ENCODE measurements at places on chromosomes 16 and 17. TPM values are rescaled to one million over a fixed set of nuclear protein-coding genes. Genes with fewer than 3 reads are reported as not detected.

GRCh38 chr17:65547253-65547670 lies 14.2 kb downstream of the AXIN2 start:
- DNase-seq, result no peak

- no peak for DNase-seq
Measured at GRCh38 chr17:1073241-1073962, 76.5 kb downstream of the TIMM22 start.

DNA sequence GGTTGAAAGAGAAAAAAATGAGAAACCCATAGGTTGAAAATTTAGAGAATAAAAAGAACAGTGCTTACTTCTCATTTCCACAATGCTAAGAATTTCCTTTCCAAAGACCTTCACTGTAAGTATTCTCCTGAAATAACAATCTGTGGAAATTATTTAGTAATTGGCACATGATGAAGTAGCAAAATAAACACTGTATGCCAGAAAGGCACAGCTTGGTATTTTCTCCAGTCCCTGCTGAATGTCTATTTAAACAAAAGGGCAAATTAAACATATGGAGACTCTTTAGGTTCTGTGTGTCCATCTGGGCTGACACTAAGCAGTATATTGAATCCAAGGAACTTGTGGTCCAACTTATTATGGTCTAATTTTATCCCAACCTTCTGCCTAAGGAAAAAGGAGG lies 46.1 kb downstream of the CHCT1 start:
- peak; percentile 50 for DNase-seq

DNA sequence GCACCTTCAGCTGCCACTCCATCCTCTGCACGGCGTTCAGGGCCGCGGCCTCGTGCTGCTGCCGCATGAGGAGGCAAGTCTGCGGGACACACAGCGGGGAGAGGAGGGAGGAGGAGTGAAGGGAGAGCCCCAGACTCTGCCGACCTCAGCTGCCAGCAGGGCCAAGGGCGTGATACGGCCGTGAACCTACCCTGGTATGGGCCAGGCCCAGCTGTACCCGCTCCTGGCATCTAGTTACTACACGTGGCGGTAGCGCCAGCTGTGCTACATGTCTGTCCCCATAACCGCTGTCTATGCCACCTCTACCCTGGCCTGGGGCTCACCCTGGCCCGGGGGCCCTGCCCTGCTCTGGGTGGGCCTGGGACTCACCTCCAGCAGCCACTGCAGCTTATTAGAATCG lies 51.1 kb downstream of the ZNF778 start:
- DNase-seq, result no peak

GRCh38 chr16:50878966-50879615 lies 137.2 kb downstream of the CYLD start:
- no peak for DNase-seq

DNA sequence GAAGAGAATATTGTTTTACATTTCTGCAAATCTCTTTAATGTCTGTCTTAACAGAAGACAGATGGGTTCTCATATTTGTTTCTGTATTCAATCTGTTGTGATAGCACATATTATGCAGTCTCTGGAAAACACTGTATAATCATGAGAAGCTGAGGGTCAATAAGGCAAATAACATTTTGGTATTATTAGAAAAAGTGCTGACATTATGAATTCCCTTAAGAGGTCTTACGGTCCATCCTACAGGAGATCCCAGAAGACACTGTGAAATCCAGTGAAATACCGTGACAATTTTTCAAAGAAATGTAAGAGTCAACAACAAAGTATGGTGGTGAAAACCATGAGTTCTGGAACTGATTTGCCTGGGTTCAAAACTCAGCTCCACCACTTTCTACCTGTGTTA lies 42.3 kb downstream of the ABCA5 start:
- DNase-seq, result no peak

GRCh38 chr17:4436846-4437245 lies 3.1 kb downstream of the SPNS3 start:
- no peak for DNase-seq

GRCh38 chr16:4315186-4316107 lies at the start of gene GLIS2:
TSS of gene GLIS2 (plus strand) at chr16:4316067. CDS start at chr16:4332281, 16,214 bp downstream.
- DNase-seq, result no peak

- no peak for DNase-seq
Measured at GRCh38 chr16:51151961-51152663, 1.0 kb upstream of the SALL1 start.

DNA sequence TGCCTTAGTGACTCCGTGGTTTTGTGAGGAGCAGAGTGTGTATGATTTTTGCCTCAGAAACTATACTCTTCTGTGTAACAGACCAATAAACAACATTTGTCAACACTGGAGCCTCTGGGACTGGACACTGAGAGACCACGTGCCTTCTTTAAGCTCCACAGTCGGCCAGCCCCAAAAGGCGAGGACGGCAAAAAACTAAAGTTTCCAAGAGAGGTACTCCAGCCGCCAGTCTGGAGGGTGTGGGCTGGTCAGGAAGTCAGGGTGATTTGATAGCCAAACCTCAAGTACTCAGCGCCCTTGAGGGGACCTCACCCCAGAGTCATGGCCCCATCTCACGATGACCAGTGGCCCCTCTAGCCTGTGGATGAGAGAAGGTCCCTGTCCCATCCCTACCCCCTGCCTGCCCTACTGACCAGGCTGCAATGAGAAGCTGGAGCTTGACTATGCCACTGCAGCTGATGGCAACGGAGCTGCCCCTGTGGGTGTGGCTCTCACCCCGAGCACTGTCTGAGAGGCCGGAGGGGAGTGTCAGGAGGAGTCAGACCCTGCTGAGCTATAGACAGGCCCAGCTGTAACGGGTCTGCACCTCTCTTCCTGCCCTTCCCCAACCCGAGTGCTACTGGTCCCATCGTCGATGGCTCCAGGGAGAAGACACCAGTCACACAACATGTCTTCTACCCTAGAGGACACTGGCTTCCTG lies 19.8 kb downstream of the MNT start:
- DNase-seq, result no peak

GRCh38 chr16:63287401-63287800 lies 1251.2 kb upstream of the CDH8 start:
- DNase-seq, result no peak

The KRT36 gene
- not detected for total RNA-seq

The FLCN gene
- 40.4 TPM for total RNA-seq

The MT1M gene
- not detected for total RNA-seq

The RBL2 gene
- 40.6 TPM for total RNA-seq

The P2RX1 gene
- total RNA-seq, result not detected

The ZNF207 gene
- total RNA-seq, result 130 TPM

DNA sequence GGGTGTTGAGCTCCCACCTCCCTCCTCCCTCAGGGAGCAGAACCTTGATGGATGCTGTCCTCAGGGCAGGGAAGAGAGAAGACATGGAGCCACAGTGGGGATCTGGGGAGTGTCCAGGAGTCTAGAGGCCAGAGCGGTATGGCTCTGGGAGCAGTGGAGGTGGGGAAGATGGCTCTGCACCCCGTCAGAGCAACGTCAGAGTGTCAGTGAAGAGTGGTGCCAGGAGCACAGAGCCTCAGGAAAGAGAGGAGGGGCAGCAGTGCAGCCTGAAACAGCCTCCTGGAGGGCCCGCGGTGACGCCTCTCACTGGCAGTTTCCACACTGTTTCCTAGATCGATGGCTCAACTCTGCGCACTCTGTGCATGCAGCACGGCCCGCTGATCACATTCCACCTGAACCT lies 23.2 kb upstream of the SLC5A11 start:
- DNase-seq, result no peak

- DNase-seq, result no peak
Measured at GRCh38 chr17:19364699-19365498, 2.4 kb upstream of the B9D1 start.

DNA sequence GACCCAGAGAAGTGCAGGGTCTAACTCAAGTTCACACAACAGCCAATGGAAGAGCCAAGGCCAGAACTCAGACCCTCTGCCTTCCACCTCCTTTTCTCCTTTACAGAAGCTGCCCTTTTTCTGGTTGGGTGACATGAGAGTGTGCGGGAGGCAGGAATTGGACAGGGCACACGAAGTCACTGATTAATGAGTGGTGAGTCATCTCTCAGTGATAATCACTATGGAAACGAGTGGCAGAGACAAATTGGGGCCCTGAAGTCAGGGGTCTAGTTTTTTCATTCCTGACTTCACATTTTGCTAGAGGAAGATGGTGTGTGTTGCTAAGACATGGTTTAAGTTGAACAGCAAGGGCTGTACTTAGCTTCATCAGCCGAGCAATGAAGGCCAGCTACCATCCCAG lies 312.7 kb upstream of the CCL2 start:
- no peak for DNase-seq

DNA sequence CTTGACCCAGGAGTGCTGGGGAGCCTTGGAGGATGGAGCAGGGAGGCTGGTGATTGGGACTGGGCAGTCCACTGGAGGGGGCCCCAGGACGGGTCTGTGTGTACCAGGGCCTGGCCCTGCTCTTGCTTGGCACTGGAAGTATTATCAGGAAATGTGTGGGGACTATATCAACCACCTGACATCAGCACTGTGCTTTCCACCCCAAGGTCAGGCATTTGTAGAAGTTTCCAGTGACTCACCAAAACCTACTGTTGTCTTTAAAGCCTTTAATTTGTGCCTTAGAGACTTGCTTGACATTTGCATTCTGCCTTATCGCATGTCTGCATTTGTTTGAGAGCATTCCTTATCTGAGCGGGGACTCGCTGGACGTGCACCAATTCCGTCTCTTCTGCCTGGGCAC lies 323.1 kb downstream of the FOXL1 start:
- peak; percentile 58 for DNase-seq

GRCh38 chr16:25875956-25876598 lies 184.3 kb downstream of the HS3ST4 start:
- no peak for DNase-seq

GRCh38 chr17:79036596-79036995 lies 12.6 kb downstream of the C1QTNF1 start:
- DNase-seq, result peak; percentile 64

DNA sequence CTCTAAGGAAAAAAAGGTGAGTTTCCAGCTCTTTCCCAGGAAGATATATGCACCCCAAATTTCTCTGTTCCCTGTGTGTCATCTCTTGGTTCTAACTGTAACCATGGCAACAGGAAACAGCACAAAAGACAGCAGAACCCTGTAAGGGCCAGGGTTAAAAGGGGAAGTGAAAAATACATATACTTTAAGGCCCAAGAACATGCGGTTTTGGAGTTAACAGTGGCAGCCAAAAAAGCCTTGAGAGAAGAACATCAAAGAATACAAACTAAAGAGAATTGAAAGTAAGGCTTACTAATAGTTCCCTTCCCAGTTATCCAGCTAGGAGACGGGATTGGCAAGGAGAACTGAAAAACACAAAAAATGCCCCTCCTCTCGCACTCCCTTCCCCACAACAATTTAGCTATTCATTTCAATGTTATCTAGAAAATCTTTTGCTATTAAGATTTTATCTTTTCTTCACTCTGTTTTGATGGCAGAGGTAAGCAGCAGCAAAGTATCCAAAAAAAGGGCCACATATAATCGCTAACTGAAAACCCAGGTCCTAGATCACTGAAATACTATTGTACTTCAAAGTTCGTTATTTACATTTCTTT lies 1.5 kb downstream of the SPOP start:
- DNase-seq, result no peak

DNA sequence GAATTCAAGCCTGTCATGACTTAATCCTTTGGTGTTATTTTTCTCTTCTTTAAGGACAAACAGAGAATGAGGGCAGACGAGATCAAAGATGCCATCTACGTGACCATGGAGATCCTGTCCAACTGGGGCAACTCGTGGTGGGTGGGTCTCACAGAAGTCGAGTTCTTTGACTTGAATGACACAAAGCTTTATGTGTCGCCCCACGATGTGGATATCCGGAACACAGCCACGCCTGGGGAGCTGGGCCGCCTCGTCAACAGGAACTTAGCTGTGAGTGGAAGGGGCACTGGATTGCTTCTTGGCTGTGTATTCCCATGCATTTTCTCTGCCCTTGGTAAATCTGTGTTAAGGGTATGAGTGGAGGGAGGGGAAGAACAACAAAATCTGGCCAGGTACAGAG lies 158.7 kb downstream of the KATNIP start:
- DNase-seq, result no peak

The GDPD3 gene
- total RNA-seq, result 5.3 TPM

- no peak for DNase-seq
Measured at GRCh38 chr17:56108811-56109284, 44.4 kb upstream of the ANKFN1 start.

GRCh38 chr16:89118361-89119165 lies 24.9 kb downstream of the ACSF3 start:
- DNase-seq, result no peak

DNA sequence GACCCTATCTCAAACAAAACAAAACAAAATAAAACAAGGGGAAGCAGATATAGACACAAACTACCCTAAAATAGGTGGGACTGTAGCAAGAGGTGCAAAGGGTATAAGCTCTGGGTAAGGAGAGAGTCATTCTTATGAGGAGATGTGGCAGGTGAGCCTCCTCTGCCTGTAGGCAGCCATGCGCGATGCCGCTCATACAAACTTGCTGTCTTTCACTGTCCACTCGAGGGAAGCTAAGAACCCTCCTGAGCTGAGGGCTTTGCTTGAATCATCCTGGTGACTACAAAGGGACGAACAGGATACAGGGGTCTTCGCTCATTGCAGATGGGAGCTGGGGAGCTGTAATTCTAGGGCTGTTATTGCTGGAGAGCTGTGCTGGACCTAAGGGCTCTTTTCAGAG lies 14.8 kb upstream of the IL27 start:
- DNase-seq, result no peak

GRCh38 chr17:31008374-31009041 lies 37.7 kb downstream of the RNF135 start:
- DNase-seq, result no peak

The TK1 gene
- total RNA-seq, result 23.3 TPM

The B9D1 gene
- total RNA-seq, result 22.6 TPM

DNA sequence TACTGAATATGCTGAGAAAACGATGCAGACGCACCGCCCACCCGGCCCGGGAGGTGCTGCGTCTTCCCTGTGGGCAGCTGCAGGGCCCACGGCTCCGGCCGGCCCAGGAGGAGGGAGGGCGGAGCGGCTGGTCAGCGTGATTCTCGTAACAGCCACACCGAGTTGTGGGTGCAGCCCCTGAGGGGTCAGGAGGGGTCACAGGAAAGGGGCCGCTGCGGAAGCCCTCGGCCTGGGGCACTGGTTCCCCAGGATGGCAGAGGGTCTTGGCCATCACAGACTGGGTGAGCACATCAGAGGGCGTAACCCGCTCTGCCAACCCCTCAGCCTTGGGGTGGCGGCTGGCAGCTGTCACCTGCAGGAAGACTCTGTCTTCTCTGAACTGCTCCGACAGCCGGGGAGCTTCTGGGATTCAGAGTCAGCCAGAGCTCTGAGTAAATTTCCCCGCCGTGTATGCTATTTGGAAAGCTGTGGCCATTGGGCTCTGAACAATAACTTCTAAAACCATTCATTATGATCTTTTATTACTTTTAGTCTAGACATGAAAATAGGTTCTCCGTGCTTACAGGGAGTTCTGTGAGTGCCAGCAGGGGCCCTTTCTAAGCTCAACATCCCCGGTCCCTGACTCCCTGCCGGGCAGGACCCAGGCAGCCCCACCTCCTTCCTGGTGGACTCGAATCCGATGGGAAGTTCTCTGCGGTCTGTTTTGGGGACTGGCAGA lies 87.4 kb upstream of the CHMP6 start:
- no peak for DNase-seq

The MMP2 gene
- 246 TPM for total RNA-seq

GRCh38 chr17:68749349-68750207 lies 148.4 kb upstream of the FAM20A start:
- DNase-seq, result no peak

GRCh38 chr17:74768763-74769114 lies 7.4 kb downstream of the NAT9 start:
- DNase-seq, result no peak
